ENCODE measurements at places on chromosomes 7 and 10.

DNA sequence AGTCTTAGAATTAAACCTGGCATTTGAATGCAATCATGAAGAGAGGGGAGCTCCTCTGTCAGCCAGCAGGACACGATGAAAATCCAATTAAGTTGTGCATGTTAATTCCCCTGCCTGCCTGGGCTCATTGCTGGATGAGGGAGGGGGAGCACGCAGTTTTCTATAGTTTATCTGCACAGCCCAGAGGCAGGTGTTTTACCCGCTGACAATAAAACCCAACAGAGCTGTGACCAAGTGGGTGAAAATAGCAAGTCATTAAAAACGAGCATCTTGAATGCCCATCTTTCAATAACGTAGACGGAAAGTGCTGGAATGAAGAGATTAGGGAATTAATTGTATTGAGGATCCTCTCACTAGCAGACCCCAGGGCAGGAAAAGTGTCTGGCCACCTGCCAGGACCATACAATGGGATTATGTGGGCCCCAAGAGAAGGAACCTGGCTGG, 100.1 kb upstream of the FAM20C start:
- DNase-seq = no peak

GRCh38 chr7:135792866-135793265, 44.3 kb upstream of the FAM180A start:
- no peak for DNase-seq

DNA sequence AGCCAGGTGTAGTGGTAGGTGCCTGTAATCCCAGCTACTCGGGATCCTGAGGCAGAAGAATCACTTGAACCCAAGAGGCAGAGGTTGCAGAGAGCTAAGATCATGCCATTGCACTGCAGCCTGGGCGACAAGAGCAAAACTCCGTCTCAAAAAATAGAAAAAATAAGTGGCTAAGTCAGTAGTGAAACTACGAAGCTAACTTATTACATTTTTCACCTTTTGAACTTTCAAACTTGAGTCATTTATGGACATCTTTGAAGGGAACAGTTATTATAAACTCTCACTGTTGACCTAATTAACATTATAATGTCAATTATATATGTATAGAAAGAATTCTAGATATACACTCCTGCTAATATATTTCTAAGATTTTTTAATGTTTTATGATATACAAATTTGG, 541.5 kb upstream of the C7orf33 start:
- no peak for DNase-seq

DNA sequence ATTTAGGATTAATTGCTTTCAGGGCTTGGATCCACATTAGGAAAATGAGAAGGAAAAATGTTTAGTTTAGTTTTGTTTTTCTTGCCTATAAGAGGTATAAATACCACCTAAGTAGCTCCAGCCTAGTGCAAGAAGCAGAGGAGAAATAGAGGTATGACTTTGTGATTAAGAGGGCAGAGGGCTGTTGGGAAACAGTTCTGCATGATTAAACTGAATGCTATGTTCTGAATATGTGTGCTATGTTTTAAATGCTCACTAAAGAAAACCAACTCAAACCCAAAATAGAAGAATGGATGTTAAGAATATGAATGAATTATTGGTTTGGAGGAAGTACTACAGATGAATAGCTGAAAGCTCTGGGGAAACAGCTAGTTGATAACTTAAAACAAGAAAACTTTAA, 7.6 kb downstream of the CALCR start:
- no peak for DNase-seq

GRCh38 chr7:8133188-8133848, 128.6 kb downstream of the ICA1 start:
- DNase-seq = no peak

GRCh38 chr7:25083201-25083600, 41.9 kb downstream of the CYCS start:
- no peak for DNase-seq

Data from AG08395 (cell line).